DMS79 (cell line): ENCODE measurements at places on chromosomes 3 and 15.

DNA sequence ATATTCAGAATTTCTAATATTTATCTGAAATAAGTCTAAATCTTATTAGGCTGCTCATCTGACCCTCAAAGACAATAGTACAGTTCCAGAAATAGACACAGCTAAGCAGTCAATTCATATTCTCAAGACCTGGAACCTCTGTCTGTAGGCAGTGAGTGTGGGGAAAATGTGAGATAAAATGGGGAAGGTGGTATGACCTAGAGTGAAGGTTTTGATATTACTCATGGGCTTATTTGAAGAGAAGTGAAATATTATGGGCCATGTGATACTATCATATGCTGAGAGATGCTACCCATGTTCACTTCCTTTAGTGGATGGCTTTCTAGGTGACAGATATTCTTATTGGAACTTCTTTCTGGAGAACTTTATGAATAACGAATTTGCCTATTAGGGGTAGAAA lies 33.5 kb downstream of the TGFBR2 start:
- DNase-seq = no peak

GRCh38 chr3:58288011-58288728 lies 17.9 kb upstream of the RPP14 start:
- no peak for DNase-seq

- no peak for DNase-seq
These were observed 57.5 kb downstream of the HOMER2 start for GRCh38 chr15:82894971-82895520.

DNA sequence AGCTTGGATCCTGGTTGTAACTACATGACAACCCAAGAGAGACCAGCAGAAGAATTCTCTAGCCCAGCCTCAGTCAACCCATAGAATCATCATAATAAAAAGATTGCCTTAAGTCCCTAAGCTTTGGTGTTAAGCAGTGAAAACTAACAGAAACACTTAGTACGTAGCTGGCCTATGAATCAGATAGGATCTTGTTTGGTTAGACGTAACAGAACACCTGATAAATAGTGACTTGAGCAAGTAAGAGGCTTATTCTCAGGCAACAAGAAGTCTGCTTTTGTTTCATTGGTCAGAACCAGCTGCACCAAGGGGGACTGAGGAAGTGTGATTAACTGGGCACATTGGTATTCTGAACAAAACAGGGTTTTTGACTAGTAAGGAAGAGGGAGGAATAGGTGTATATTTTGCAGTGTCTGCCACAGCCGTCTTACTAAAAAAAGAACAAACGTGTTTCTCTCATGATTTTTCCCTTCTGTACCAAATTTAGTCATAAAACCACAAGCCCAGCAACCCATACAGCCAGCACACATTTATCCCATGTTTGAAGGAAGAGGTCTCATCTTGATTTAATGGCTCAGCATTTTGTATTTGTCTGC lies 53.3 kb upstream of the GLCE start:
- DNase-seq = no peak

GRCh38 chr15:70281261-70281810 lies 183.6 kb upstream of the TLE3 start:
- DNase-seq = no peak

DNA sequence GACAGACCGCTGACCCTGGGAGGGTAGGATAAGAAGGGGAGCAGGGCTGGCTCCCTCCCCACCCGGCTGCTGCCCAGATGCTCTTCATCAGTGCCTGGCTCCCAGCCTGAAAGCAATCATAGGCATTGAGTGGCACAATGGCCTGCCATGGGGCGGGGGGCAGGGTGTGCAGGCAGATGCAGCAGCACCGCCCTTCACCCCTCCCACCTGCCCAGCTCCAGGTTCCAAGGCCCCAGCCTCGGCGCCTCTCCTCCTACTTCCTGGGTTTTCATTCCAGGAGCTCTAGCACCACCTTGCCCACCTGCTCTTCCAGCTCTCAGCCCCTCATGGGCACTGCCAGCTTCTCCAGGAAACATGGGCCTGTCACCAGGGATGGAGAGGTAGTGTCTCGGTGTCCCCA lies 101.7 kb downstream of the MEGF11 start:
- peak; percentile 15 for DNase-seq

DNA sequence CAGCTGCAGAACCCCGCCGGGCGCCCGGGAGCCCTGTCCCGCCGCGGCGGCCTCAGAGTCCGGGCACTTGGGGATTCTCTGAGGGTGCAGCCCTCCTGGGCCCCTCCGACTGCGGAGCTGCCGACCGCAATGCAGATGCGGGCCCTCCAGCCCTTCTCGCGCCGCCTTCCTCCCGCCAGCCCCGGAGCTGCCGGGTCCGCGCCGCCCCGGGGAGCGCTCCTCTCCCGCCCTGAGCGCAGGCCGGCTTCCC lies 320 bp upstream of the ACAN start:
- DNase-seq = no peak
